Activated CD4-positive, CD25-positive, alpha-beta regulatory T cell treated with anti-CD3 and anti-CD28 coated beads, Interleukin-2, amount 50 U/mL, for 16 hours (primary cell): ENCODE measurements at places on chromosomes 2 and 18.

- no peak for DNase-seq
These were observed 34.2 kb downstream of the CHRNA1 start for GRCh38 chr2:174729797-174730697.

DNA sequence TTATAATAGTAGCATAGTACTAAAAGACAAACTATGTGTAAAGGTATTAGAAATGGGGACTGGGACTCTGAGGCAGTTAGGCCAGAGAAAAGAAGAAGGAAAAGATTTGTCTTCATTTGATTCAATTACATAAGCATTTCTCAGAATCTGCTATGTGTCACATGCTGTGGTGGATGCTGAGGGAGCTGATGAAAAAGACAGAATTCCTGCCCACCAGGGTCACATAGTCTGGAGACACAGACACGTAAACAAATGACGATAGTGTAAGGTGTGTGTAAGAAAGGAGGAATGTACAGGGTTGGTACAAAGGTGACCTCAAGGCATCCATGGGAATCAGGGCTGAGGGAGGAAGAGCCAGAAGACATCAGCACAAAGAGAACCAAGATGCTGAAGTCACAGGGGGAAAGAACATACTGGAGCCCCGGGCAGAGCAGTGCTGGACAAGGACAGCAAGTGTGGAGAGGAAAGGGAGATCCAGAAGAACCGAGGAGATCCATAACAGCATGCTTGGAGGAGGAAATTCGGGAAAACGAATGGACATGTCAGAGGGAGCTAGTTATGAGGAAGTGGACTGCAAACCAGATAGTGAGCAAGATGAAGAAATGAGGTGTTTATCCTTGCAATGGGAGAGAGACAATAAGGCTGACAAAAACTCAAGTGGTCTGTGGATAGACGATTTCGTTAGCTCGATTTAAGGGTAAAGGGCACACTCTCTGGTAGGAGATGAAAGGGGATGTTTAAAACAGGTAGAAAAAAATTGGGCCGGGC lies 1.2 kb upstream of the MAPRE3 start:
- no peak for DNase-seq

GRCh38 chr2:170301626-170302025 lies 123.7 kb downstream of the MYO3B start:
- DNase-seq: no peak

GRCh38 chr2:233358947-233359346 lies 4.7 kb downstream of the DGKD start:
- no peak for DNase-seq

- DNase-seq: no peak
These were observed 82.7 kb upstream of the POMC start for GRCh38 chr2:25251071-25251421.

DNA sequence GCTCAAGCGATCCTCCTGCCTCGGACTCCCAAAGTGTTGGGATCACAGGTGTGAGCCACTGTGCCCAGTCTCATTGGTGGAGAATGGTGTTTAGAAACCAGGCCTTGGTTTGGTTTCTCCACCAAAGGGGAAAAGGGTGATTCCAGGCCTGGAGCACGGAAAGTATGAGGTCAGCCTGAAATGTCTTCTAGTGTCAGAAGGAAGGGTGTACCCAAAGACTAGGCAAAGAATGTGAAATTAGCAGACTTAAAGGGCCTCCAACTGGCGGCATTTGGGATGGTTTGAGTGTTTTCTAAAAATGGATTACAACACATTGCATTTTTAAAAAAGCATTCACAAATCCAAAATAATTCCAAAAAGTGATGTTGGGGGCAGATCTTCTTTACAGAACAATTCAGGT lies 139.6 kb downstream of the SH3BP4 start:
- DNase-seq: no peak

- no peak for DNase-seq
These were observed 145.5 kb downstream of the MEIS1 start for GRCh38 chr2:66580166-66581049.

GRCh38 chr2:83068714-83069113 lies 1390.4 kb downstream of the SUCLG1 start:
- no peak for DNase-seq

GRCh38 chr18:61554117-61554776 lies 221.0 kb downstream of the CDH20 start:
- DNase-seq: no peak

- no peak for DNase-seq
These were observed 5.5 kb downstream of the ZNF532 start for GRCh38 chr18:58870130-58870529.
